ENCODE measurements at places on chromosomes 12 and 14. TPM values are rescaled to one million over a fixed set of nuclear protein-coding genes. Genes with fewer than 3 reads are reported as not detected.

Gene CCDC88C
- 33.8 TPM for polyA plus RNA-seq

Gene HNRNPA1
- polyA plus RNA-seq: 526 TPM

Gene KCNMB4
- 20.1 TPM for polyA plus RNA-seq

Gene RBMS2
- polyA plus RNA-seq: 2.4 TPM

Gene FGFR1OP2
- polyA plus RNA-seq: 79.4 TPM

Gene NCAPD2
- polyA plus RNA-seq: 5.6 TPM

Gene KLRD1
- polyA plus RNA-seq: 0.52 TPM

Gene NPFF
- polyA plus RNA-seq: not detected

Gene BIN2
- polyA plus RNA-seq: not detected

Gene CCDC198
- polyA plus RNA-seq: not detected

Gene APOF
- not detected for polyA plus RNA-seq

Gene CSAD
- 41.9 TPM for polyA plus RNA-seq

Gene IL23A
- not detected for polyA plus RNA-seq

Gene ISM2
- 2.7 TPM for polyA plus RNA-seq

Gene HHIPL1
- 0.47 TPM for polyA plus RNA-seq

Gene CLEC2A
- polyA plus RNA-seq: not detected

Gene PPFIA2
- polyA plus RNA-seq: 65.3 TPM

Gene PLXNC1
- polyA plus RNA-seq: 76.3 TPM

Gene RFLNA
- 5.6 TPM for polyA plus RNA-seq

Gene CCDC197
- not detected for polyA plus RNA-seq

Gene TDRD9
- polyA plus RNA-seq: 25.6 TPM

Gene FGF23
- not detected for polyA plus RNA-seq

Gene EGLN3
- not detected for polyA plus RNA-seq

Gene ENDOU
- polyA plus RNA-seq: not detected

Gene NTF3
- not detected for polyA plus RNA-seq

Gene RTRAF
- 96.5 TPM for polyA plus RNA-seq

Gene DUSP16
- polyA plus RNA-seq: 39.5 TPM

Gene CACNB3
- 123 TPM for polyA plus RNA-seq

Gene AKAP3
- 1.6 TPM for polyA plus RNA-seq

Gene HIF1A
- 68.3 TPM for polyA plus RNA-seq

Gene DTX1
- polyA plus RNA-seq: 42.8 TPM

Gene MIP
- not detected for polyA plus RNA-seq

Gene PTPRR
- polyA plus RNA-seq: 2.2 TPM

Gene LYZ
- not detected for polyA plus RNA-seq

Gene TTC6
- not detected for polyA plus RNA-seq

Gene CDKL1
- polyA plus RNA-seq: 3.1 TPM

Gene ESPL1
- 0.33 TPM for polyA plus RNA-seq

Gene MDM1
- polyA plus RNA-seq: 35.5 TPM

Gene LRRC9
- polyA plus RNA-seq: 0.40 TPM

Gene CLEC9A
- not detected for polyA plus RNA-seq

Gene KRT71
- not detected for polyA plus RNA-seq

Gene PPP1R1A
- 29.6 TPM for polyA plus RNA-seq

Gene ARG2
- polyA plus RNA-seq: 204 TPM

Gene TNFRSF1A
- 4.5 TPM for polyA plus RNA-seq

Gene FAM234B
- 20.5 TPM for polyA plus RNA-seq

Gene ETFRF1
- 85.0 TPM for polyA plus RNA-seq

Gene ANKRD33
- not detected for polyA plus RNA-seq

Gene AICDA
- polyA plus RNA-seq: not detected

Gene A2M
- polyA plus RNA-seq: not detected

Gene KCNC2
- polyA plus RNA-seq: 7.4 TPM
